ENCODE measurements at places on chromosomes 3 and 15.

DNA sequence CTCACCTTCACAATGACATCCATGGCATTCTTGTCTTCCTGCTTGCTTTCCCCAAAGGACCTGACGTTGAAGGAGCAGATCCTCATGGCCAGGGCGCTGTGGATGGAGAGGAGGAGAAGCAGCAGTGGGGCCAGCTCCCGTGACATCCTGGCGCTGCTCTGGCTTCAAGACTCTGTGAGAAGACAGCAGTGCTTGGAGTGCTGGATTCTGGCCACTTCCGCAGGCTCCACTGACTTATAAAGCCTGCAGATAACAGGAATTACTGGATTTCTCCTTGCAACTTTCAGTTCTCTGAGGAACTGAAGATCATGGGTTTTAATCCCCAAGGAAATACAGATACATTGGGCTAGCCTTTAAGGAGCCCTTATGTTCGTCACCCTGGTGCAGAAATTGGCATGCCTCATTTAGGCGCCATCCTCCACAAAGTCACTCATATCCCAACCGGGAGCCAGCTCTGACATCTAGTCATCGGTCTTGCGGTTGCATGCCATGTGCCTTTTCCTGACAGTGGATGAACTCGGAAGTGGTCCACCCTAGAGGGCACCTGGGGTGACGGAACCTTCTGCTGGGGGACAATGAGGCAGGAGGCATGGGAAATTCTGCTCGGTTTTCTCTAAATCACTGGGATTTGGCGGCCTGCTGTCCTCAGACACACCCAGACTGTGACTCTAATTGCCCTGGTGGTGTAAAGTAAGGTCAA, at the start of gene DNASE1L3:
Gene DNASE1L3 (minus strand): TSS at position 212 of the 700 bp plus-strand sequence. CDS start 66 bp downstream, at position 146.
- no peak for DNase-seq

DNA sequence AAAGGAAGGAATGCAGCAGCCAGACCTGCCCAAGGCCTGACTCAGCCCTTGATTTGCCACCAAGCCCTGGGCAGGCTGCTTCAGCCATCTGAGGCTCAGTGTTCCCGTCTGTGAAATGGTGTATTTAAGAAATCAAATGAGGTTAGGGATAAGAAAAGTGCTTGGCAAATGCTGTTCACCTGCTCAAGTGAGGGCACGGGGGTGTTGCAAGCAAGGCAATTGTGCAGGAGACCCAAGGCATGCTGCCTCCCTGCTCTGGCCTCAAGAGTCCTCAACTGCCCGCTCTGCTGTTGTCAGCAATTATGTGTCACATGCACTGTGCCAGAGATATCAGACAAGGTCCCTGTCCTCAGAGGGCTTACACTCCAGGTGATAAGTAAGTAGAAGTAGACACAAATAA, 101.8 kb downstream of the TPRA1 start:
- DNase-seq = no peak

DNA sequence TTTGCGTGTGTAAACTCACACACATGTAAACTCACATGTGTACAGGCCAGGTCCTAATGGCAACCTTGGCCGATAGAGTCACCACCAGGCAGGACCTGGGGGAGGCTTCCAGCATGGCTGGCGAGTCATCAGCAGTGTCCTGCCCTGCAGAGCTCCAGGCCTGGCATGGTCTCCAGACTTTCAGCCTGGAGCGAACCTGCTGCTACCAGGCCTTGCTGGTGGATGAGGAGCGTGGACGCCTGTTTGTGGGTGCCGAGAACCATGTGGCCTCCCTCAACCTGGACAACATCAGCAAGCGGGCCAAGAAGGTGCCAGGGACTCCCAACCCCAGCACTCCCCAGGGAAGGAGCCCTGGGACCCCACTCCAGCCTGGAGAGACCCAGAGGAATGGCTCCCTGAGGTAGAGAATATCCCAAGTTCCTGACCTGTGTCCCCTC, 1.0 kb downstream of the SEMA3B start:
- no peak for DNase-seq

- no peak for DNase-seq
Measured at GRCh38 chr15:99552111-99552510, 13.7 kb upstream of the MEF2A start.

- DNase-seq = no peak
Measured at GRCh38 chr3:112811131-112811884, 35.4 kb downstream of the CD200R1L start.
